CD8-positive, alpha-beta T cell (primary cell): ENCODE measurements at places on chromosomes 3 and 15.

GRCh38 chr3:196067439-196067838 is 14.5 kb downstream of the TFRC start:
- no peak for DNase-seq

GRCh38 chr3:127476936-127477335 is 113.6 kb downstream of the TPRA1 start:
- no peak for DNase-seq

DNA sequence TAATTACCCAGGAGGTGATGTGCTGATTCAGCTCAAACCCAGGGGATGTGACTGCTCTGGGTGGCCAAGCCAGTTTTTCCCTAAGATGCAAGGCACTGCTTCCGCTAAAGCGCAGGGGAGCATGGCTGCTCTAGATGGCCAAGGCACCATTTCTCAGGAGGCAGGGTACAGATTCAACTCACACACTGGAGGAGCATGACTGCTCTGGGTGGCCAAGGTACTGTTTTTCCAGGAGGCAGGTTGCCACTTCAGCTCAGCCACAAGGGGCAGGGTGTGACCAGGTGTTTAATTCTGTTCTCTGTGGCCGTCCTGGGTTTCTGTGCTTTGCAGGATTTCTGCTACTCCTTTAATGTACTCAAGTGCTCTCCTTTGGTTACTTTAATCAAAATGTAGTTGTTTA is 659.3 kb upstream of the ARRDC4 start:
- no peak for DNase-seq

- DNase-seq: no peak
Measured at GRCh38 chr3:105933871-105934270, 65.1 kb upstream of the CBLB start.

DNA sequence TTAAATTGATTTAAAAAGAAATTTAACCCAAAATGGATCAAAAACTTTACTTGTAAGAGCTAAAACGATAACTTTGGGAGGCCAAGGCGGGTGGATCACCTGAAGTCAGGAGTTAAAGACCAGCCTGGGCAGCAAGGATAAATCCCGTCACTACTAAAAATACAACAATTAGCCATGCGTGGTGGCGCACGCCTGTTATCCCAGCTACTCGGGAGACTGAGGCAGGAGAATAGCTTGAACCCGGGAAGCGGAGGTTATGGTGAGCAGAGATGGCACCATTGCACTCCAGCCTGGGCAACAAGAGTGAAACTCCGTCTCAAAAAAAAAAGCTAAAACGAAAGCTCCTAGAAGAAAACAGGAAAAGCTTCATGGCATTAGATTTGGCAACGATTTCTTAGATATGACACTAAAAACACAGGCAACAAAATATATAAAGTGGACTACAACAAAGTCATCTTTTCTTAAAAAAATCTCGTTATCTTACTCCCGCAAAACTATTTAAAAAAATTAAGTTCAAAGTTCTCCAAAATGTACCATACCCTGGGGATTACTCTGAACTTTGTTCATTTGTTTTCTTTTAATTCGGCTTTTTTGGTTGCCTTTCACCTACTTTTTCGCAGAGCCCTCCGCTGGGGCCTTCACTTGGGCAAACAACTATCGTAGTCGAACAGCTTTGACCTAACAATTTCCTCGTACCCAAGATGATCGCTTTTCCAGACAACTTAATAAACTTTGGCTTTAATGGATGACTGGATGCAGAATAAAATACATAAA is 2.9 kb downstream of the HDDC3 start:
- DNase-seq: no peak

DNA sequence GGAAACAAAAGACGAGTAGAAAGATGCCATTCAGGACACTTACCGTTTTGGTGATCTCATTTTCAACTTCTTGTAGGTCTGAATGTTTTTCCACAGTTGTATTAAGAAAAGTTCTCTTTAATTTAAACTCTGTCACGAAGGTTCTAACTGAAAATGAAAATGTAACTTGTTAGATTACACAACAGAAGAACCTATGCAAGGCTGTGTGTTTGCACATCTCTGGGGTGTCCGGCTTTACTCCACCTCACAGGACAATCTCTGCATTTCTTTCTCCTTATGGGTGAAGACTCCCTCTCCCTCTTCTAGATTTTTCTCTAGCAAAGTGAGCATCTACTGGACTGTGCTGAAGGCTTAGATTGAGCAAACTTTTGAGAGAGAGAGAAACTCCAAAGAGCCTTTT is 50.6 kb downstream of the HEG1 start:
- DNase-seq: no peak

DNA sequence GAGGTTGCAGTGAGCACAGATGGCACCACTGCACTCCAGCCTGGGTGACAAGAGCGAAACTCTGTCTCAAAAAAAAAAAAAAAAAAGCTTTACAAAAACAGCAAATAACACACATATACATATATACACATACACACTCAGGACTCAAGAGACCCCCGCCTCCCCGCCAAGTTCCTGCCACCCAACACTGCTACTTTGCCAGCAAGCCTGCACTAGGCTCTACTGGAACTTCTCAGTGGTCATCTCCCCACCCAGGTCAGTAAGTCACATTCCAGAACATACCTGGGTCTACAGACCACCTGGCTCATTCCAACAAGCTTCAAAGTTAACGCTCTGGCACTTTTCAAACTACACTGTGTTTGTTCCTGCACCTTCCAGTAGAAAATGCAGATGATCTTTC is 62.3 kb downstream of the SENP2 start:
- DNase-seq: no peak

DNA sequence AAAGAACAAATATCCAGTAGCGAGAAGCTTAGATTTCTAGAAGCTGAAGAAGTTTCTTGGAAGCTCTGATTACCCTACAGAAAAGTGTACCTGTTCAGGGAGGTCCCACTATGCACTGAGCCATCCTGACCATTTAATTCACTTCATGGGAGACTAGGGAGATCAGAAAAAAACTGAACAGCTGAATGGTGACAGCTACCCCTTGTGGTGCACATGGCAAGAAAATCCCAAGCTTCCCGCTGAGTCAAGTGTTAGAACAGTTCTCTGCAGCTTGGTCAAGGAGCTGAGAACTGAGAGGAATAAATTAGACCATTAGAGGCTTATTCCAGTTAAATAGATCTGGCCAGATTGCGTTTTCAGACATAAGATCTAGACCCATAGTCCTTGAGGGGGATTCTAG is 197.2 kb upstream of the VEPH1 start:
- DNase-seq: no peak
